Activated CD4-positive, alpha-beta T cell treated with anti-CD3 and anti-CD28 coated beads for 36 hours (primary cell): ENCODE measurements at places on chromosomes 1 and 21. TPM values are rescaled to one million over a fixed set of nuclear protein-coding genes. Genes with fewer than 3 reads are reported as not detected.

GRCh38 chr1:166971252-166971651 is 4.1 kb downstream of the ILDR2 start:
- peak; percentile 51 for DNase-seq

TMEM183A gene
- total RNA-seq: 71.0 TPM

GRCh38 chr1:22038036-22038435 is 14.5 kb upstream of the CDC42 start:
- no peak for DNase-seq

DNA sequence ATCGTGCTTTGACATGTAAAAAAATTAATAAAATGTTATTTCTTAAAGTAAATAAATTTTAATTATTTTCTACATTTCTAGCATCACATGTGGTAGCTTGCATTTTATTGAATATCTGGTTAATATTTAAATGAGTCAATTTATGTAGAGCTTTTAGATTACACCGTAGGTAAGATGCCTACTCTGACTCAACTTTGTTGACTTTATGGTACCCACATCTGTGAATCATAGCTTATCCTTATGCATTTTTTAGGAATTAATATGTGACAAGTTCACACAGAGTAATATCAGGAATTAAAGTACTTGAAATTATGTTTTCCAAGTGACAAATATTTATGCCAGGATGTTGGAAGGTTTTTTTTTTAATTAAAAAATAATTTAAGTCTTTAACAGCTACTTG is 120.7 kb downstream of the LEPR start:
- DNase-seq: no peak

- DNase-seq: peak; percentile 5
Observed at GRCh38 chr1:215517441-215517891, 49.6 kb upstream of the KCTD3 start.

- no peak for DNase-seq
Observed at GRCh38 chr1:36217670-36218069, 6.6 kb upstream of the THRAP3 start.

- peak; percentile 68 for DNase-seq
Observed at GRCh38 chr21:44455524-44456213, 359 bp downstream of the LRRC3 start.
